NCI-H526 treated with DMSO at 0.1 percent for 48 hours (cell line): ENCODE measurements at places on chromosomes 3 and 15.

- DNase-seq: no peak
These were observed 133.4 kb upstream of the WNT5A start for GRCh38 chr3:55620351-55621025.

DNA sequence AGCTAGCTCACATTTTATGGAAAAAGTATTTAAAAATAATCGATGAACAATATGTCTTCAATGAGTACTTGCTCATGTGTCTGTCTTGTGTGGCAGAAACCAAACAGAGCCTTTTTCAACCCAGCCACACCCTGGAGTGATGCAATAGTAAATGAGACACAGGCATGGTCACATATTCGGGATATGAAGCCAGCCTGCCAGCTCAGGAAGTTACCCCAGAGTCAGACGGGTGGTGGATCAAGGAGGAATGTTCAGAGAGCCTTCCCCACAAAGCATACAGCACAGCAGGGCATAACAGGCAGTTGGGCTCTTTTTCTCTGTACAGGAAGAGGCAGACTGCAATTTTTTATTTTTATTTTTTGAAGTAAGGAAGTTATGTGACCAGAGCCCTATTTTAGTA is 27.3 kb downstream of the LARP6 start:
- DNase-seq: no peak

DNA sequence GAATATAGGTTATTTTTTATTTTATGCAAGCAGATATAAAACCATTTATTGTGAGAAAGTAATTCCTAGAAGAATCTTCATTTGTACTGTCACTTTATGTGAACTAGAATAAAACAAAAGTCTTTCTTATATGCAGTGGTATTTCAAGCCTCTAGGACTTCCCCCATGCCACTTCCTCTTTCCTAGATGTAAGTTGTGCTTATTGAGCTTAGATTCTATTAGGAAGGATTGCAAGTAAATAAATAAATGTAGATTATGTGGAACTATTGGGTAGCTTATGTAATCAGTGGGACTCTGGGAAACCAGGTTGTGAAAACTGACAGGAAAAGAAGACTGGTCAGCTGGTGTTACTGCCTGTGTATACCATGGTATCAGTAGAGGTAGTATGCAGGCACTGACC is 169.7 kb downstream of the RSRC1 start:
- no peak for DNase-seq

- no peak for DNase-seq
These were observed 30.0 kb upstream of the TSEN2 start for GRCh38 chr3:12454076-12454815.

- peak; percentile 78 for DNase-seq
These were observed 611 bp upstream of the BNIP2 start for GRCh38 chr15:59689626-59690236.

DNA sequence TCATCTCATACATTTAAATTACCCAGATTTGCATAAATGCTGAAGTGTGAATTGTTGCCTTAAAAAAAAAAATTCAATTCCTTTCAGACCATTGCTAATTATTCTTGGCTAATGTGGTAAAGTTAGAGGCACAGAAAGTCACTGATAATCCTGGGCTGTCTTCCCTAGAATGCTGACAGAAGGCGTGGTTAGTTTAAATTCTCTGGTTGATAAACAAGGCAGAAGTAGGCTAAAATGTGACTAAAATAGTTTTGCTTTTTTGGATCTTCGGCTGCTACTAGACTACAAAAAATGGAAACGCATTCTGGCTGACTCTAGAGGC is 193.7 kb downstream of the OTOL1 start:
- no peak for DNase-seq
